ENCODE measurements at places on chromosomes 12 and 14.

DNA sequence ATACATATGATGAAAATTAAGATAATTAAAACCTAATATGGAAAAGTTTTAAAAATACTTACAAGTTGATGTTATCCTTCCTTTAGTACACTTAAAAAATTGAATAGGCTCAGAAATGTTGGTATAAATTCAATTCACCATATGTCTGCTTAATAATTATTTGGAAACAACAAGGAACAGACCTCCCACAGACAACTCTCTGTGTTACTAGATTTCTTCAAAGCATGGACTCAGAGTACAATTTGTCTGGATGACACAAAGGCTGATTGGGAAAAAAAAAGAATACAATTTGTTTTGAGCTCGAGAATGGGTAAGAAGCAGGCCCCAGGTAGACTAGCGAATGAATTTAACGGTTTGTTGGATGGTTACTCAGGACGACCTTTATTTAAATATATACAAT lies 48.9 kb upstream of the BTG1 start:
- no peak for DNase-seq

DNA sequence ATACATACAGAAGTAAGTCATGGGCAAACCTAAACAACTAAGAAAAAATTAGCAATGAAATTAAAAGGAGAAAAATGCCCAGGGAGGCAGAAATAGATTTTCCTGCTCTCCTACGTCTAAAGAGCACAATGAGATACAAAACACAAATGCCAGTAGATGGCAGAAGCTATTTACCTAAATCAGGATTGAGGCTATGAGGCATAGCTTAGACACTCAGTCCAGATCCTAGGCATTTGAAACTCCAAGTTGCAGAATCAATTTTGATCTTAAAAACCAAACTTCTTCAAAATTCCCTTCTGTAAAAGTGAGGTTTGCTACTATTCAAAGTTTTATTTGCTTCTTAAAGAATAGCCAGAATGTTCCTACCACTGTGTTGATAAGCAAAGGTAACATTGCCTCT lies 368.6 kb downstream of the DAD1 start:
- no peak for DNase-seq

- no peak for DNase-seq
Observed at GRCh38 chr12:2138871-2139308, 86.1 kb downstream of the CACNA1C start.

DNA sequence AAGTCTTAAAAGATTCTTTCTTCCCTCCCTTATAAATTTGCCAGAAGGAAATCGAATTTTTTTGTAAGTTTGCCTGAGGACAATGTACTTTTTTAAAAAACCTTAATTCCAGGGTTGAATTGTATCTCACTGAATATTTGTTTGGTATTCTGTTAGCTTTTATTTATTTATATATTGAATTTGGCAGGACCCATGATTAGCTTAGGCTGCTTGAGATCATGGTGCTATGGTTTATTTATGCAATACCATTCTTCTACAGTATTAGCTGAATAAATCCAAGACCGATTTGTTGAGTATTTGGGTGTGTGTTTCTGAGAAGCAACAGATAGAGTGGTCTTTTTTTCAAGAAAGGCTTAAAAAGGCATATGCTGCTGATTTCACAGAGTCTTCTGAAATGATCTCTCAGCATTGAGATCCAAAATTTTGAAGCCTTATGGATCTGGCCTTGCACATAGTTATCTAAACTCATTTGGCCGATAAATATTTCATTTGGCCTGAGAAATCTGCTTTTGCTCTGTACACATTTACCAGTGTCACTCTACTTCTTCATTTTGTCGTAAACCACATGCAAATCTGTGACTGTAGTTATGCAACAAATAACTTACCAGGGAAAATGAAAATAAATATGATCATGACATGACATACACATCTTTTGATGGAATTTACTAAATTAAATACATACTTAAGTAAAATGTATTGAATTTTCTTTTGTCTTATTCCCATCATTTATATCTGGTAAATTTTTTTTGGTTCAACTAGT lies 265.8 kb upstream of the FLRT2 start:
- no peak for DNase-seq

- DNase-seq: no peak
Observed at GRCh38 chr14:64438181-64438841, 27.0 kb upstream of the AKAP5 start.

GRCh38 chr14:74804219-74804825 lies 41.2 kb downstream of the YLPM1 start:
- DNase-seq: no peak

DNA sequence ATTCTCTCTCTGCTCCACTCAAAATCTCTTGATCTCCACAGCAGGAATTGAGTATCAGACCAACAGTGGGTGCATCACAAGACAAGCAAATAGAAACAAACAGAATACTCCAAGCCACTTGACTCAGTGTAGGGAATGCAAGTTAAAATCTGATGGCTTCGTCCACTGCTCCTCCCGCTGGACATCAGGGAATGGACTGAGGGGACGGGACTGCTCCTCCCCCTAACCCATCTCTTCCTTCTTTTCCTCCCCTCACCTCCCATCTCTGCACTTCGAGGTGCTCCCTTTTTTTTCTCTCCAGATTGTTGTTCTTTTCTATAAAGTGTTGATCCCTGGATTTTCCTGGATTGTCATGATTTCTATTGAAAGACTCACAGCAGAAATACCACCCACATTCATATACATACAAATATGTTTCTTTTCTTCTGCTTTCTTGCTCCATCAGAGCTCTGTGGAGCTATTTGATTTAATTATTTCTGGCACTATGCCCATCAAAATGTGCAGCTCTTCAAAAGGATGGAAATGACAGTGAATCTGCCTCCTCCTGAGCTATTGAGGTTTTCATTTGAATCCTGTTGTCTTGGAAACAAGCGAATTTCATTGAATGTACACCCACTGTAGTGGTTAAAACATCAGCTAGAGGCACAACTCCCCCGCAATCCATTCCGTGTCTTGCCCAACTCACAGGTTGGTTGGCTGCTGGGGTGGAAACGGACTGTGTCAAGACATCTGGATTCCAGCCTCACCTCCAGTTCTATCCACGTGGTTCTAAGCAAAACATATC lies 199.7 kb downstream of the SPTSSA start:
- DNase-seq: no peak

DNA sequence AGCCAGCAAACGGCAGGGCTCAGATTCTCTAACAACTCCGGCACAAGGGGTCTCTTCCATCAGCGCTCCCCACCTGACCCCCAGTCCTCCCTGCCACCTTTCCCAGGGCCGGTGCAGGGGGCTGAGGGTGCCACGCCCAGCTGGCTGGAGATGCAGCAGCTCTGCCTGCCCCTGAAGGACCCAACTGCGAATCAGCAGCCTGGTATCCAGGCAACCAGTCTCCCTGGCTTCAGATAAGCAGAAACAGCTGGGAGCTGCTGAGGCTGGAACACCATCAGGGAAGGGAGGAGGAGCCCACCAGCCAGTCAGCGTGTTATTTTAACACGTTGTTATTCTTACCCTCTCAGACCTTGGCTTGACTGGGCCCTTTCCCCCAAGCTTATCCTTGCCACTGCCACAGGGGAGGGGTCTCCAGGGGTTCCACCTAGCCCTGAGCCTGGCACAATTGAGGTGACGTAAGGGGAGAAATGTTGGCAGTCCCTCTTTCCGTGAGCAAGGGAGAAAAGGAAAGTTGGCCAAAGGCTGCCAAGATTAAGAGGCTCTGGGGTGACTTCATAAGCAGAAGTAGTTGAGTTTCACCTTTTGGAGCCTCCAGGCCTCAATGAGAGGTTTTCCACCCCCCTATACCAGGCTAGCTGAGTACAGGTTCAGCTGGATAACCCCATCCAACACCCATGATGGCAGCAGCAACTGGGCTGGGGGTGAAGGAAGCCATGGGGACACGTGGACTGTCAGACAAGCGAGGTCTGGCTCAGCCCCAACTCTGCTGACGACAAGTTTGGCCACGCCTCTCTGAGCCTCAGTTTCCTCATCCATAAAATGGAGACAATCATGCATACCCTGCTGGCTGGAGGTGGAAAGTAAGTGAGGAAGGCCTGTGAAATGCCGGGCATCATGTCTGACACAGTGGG lies 91.1 kb downstream of the IRF2BPL start:
- no peak for DNase-seq

GRCh38 chr14:49946320-49947141 lies 53.6 kb downstream of the ARF6 start:
- DNase-seq: no peak

DNA sequence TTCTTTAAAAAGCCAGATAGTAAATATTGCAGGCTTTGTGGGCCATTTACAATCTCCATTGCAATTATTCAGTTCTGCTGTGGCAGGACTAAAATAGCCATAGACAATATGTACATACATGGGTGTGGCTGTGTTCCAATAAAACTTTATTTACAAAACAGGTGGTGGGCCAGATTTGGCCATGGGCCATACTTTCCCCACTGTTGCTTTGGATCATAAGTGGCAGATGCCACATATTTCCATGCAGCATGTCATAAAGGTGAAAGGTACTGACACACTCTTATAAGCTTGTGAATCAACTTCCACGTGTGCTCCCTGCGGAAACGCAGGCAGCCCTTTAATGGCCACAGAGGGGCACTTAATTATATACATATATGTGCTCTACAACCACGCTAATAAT lies 244.4 kb upstream of the FOXN3 start:
- no peak for DNase-seq

- no peak for DNase-seq
Observed at GRCh38 chr12:22321638-22322037, 12.9 kb downstream of the ST8SIA1 start.

- no peak for DNase-seq
Observed at GRCh38 chr12:46930101-46930500, 104.3 kb upstream of the SLC38A4 start.

GRCh38 chr12:130611026-130611905 lies 104.8 kb downstream of the RIMBP2 start:
- DNase-seq: no peak

GRCh38 chr14:65704850-65705249 lies 292.3 kb downstream of the FUT8 start:
- DNase-seq: no peak

DNA sequence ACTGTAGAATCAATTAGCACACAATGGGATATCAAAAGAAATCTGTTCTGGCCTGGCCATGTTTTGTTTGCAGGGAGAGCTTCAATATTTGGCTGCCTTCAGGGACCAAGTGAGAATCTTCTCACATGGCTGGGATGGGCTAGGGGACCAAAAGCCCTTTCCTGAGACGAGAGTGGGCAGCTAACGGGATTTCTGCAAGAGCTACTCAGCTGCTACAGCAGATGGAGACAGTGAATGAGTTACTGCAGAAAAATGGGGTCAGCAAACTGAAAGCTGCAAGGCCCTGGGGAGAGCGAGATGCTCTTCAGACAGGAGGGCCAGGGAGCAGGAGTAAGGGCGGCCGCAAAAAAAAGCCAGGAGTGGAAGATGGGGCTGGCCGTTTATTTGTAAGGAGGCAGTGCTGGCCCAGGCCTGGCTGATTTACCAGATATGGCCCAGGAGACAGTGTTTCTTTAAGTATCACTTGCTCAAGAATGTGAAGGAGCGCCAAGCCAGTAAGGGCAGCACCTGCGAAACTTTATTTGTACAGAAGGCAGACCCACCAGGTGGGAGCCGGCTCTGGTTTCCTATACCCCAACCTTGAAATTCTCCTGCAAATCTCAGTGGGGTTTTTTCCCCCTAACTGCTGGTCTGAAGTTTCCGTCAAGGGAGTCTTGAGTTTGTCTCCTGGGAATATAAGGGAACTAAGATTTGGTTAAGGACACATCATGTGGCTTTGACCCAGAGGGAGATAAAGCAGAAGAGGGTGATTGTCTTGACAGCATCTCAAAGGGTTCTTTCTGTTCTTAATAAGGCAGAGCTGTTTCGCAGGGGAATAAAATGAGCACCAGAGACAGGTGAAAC lies 57.8 kb downstream of the SSH1 start:
- no peak for DNase-seq

DNA sequence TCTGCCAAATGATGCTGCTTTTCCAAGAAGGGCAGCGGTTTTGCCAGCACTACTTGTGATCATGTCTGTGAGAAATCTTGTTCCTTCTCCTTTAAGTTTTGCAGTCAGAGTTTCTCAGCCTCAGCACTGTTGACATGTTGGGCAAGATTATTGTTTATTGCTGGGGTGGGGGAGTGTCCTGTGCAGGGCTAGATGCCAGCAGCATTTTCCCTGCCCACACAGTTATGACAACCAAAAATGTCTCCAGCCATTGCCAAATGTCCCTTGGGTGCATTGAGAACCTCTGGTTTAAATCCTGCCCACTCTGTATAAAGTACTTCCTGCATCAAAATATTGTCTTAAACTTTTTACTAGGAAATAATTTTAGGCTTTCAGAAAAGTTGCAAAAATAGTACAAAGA lies 20.0 kb downstream of the TMEM132C start:
- DNase-seq: no peak

DNA sequence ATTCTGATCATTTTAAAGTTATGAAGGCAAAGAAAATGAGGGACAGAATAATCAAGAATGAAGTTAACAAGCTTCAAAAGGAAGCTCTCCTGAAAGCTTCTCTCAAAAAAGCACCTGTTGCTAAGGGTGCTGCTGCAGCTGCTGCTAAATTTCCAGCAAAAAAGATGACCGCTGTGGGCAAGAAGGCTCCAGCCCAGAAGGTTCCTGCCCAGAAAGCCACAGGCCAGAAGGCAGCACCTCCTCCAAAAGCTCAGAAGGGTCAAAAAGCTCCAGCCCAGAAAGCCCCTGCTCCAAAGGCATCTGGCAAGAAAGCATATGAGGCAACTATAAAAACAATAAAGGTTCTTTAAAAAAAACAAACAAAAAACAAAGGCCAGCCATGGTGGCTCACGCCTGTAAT lies 52.7 kb upstream of the NR2C1 start:
- no peak for DNase-seq

GRCh38 chr12:128827724-128828123 lies 4.0 kb upstream of the SLC15A4 start:
- no peak for DNase-seq

DNA sequence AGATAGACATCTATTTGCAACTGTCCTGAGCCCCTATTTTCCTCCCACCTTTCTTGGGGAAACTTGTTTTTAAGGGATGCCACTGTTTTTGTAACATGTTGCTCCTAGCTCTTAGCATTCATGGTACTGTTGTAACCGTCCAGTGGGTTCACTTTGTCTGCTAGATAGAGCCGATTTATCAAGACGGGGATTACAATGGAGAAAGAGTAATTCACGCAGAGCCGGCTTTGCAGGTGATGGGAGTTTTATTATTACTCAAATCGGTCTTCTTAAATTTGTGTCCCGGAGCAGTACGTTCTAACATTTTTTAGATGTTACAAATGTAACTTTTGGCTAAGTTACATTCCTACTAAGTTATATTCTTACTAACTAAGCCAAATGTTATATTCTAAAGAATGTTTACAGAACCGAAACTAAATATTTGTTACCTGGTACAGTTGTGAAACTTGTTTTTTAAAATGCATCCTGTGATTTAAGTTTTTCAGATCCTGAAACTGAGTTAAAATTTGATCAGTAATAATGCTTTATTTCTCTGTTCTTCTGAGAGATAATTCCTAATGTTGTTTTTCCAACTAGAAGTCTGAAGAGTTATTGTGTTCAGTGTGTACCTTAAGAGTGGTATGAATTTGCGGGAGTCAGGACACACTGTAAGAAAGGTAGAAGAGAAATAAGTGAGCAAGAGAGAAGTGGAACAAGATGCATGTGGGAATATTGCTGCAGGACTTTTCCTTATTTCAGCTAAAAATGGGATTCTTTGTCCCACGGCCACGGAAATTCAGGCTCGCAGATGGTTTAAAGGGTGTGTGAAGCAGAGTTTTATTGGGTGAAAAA lies 20.6 kb upstream of the CLEC2D start:
- DNase-seq: no peak

All from activated T-cell treated with anti-CD3 and anti-CD28 coated beads for 48 hours (primary cell).